Astrocyte (in vitro differentiated cells and primary cell): ENCODE measurements at places on chromosomes 2 and 18.

- H3K27ac ChIP-seq, result no peak overlapping the region
- H3K27me3 ChIP-seq, result no peaks in the 10 kb centered on the region
- no peaks in the 10 kb centered on the region for H3K4me1 ChIP-seq
- H3K36me3 ChIP-seq, result no peaks in the 10 kb centered on the region
- DNase-seq, result no peak
These were observed 132.9 kb downstream of the FAM161A start for GRCh38 chr2:61720911-61721310.

DNA sequence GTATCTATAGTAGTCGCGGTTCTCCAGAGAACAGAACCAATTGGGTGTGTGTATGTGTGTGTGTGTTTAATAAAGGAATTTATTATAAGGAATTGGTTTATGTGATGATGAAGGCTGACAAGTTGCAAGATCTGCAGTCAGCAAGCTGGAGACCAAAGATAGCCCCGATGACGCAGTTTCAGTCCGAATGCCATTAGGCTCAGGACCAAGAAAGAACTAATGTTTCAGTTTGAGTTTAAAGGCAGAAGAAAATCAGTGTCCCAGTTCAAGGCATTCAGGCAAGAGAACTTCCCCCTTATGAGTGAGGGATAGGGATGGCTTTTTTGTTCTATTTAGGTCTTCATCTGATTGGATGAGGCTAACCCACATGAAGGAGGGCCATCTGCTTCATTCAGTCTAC, 221.6 kb downstream of the HNMT start:
- H3K36me3 ChIP-seq, result no peaks in the 10 kb centered on the region
- H3K27me3 ChIP-seq, result no peaks in the 10 kb centered on the region
- H3K27ac ChIP-seq, result no peak overlapping the region

- H3K4me1 ChIP-seq, result no peaks in the 10 kb centered on the region
- no peak for DNase-seq
- H3K36me3 ChIP-seq, result no peaks in the 10 kb centered on the region
- no peak overlapping the region for H3K27ac ChIP-seq
- no peaks in the 10 kb centered on the region for H3K27me3 ChIP-seq
These were observed 321.3 kb upstream of the EPAS1 start for GRCh38 chr2:45975752-45976517.

- H3K27ac ChIP-seq, result no peak overlapping the region
- no peaks in the 10 kb centered on the region for H3K27me3 ChIP-seq
- no peaks in the 10 kb centered on the region for H3K4me1 ChIP-seq
These were observed 327.7 kb upstream of the ZNF804A start for GRCh38 chr2:184270660-184271059.
